Left hindlimb (tissue), 1 donor: ENCODE measurements at places on chromosomes 7 and 10.

- no peak for DNase-seq
Observed at GRCh38 chr10:69315610-69316312, 37.5 kb downstream of the HK1 start.

DNA sequence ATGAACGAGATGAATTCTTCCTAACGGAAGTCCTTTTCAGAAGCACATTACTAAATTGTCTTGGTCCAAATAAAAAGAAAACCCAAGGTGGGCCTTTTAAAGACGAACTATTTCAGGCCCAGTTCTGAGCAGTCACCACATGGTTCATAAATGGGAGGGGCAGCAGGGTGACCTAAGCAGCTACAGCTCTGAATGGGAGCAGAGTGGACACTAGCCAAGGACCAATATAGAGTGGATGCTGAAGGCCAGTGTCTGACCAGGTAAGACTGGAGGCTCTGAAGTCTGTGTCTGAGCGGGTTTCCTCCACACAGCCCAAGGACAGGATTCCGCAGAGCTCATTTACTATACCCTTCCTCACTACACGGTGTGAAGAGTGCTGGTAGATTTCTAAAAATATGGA is 159.1 kb downstream of the TMEM26 start:
- no peak for DNase-seq

- no peak for DNase-seq
Observed at GRCh38 chr7:51198654-51199053, 118.0 kb downstream of the COBL start.

DNA sequence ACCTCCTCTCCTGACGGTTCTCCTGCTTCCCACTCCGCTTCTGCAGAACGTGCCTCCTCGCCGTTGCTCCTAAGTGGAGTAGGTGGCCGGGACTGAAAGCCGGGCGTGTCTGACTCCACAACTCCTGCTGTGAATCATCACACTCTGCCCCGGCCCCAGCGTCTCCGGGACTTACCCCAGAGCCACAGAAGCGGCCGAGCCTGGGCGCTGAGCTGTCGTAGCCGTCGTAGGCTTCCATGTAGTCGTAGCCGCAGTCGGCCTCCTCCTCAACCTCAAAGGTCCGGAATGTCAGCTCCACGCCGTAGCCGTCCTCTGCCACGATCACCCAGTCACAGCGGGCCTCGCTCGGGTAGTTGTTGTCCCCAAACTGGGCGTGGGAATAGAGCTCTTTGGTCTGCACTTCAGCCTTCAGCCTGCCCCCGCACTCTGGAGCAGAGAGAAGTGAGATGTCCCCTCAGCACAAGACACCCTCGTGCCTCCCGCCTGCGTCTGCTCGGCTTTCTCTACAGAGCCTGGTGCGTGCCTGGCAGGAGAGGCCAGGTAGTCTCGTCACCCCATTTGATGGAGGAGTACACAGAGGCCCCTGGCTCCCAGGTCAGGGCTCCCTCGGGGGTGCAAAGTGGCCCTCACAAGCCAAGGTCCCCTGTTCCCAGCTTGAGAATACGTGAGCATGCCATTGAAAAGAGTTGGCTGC is 11.2 kb upstream of the OPALIN start:
- no peak for DNase-seq

GRCh38 chr10:103737735-103738367 is 117.5 kb downstream of the SH3PXD2A start:
- DNase-seq = no peak
